H1 (cell line): ENCODE measurements at places on chromosomes 11 and 22. TPM values are rescaled to one million over a fixed set of nuclear protein-coding genes. Genes with fewer than 3 reads are reported as not detected.

The RASGRP2 gene
- total RNA-seq, result 37.9 and 40.6 TPM in 2 replicates

The RCOR2 gene
- total RNA-seq, result 78.0 and 80.1 TPM in 2 replicates

GRCh38 chr22:39117585-39118191, 20.6 kb downstream of the APOBEC3H start:
- H3K4me3 ChIP-seq, result no peak overlapping the region
- H3K27ac ChIP-seq, result no peak overlapping the region
- no peaks in the 10 kb centered on the region for H3K27me3 ChIP-seq
- H3K4me1 ChIP-seq, result peaks cover 5% of the 10 kb centered on the region; the same call in 1 of the 2 replicates
- no peaks in the 10 kb centered on the region for H3K36me3 ChIP-seq

DNA sequence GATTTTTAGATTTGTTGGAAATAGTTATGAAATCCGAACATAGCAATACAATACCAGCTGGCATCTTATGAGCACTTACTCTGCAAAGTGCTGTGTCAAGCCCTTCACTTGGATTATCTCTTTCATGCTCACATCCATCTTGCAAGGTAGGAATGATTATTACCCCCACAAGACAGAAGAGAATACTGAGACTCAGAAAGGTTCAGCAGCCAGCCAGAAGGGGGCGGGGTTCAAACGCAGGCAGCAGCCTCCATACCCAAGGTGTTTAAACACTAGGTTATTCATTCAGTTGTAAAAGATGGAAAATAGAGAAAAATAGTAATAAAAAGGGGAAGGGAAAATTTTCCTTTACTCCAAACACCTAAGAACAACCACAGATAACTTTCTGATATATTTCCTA, 158.5 kb downstream of the CCDC34 start:
- H3K4me1 ChIP-seq, result peaks cover 2% of the 10 kb centered on the region; the same call in 1 of the 2 replicates
- H3K27ac ChIP-seq, result no peak overlapping the region
- DNase-seq, result no peak
- H3K36me3 ChIP-seq, result no peaks in the 10 kb centered on the region

- peaks cover 13% of the 10 kb centered on the region for H3K27me3 ChIP-seq
- H3K36me3 ChIP-seq, result no peaks in the 10 kb centered on the region
- DNase-seq, result peak; percentile 80
- H3K4me3 ChIP-seq, result peak overlapping the region; percentile 60
Observed at GRCh38 chr11:46238078-46238966, 39.1 kb upstream of the CREB3L1 start.

DNA sequence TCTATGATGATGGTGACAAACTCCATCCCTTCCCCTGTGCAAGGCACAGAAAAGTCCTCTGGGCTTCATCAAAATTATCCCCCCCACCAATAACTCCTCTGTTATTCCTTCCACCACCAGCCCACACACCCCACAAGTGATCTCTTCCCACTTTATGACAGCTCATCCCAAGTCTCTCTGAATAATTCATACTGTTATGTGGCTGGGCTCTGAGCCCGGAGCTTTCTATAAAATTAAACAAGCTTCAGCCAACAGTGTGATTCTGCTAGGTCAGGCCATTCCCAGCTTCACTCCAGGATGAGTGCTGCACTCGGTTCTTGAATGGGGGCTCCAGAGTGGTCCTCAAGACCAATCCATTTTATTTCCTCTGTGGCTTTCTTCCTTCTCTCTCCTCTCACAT, 83.0 kb downstream of the INSC start:
- H3K36me3 ChIP-seq, result no peaks in the 10 kb centered on the region
- no peaks in the 10 kb centered on the region; the same call in 1 of the 2 replicates for H3K27me3 ChIP-seq
- DNase-seq, result peak; percentile 6
- H3K4me3 ChIP-seq, result no peak overlapping the region
- H3K27ac ChIP-seq, result no peak overlapping the region
- H3K4me1 ChIP-seq, result no peaks in the 10 kb centered on the region

GRCh38 chr22:28019360-28019759, 100.3 kb upstream of the PITPNB start:
- no peak overlapping the region for H3K27ac ChIP-seq
- H3K4me3 ChIP-seq, result no peak overlapping the region
- DNase-seq, result no peak
- H3K27me3 ChIP-seq, result no peaks in the 10 kb centered on the region
- H3K36me3 ChIP-seq, result no peaks in the 10 kb centered on the region

DNA sequence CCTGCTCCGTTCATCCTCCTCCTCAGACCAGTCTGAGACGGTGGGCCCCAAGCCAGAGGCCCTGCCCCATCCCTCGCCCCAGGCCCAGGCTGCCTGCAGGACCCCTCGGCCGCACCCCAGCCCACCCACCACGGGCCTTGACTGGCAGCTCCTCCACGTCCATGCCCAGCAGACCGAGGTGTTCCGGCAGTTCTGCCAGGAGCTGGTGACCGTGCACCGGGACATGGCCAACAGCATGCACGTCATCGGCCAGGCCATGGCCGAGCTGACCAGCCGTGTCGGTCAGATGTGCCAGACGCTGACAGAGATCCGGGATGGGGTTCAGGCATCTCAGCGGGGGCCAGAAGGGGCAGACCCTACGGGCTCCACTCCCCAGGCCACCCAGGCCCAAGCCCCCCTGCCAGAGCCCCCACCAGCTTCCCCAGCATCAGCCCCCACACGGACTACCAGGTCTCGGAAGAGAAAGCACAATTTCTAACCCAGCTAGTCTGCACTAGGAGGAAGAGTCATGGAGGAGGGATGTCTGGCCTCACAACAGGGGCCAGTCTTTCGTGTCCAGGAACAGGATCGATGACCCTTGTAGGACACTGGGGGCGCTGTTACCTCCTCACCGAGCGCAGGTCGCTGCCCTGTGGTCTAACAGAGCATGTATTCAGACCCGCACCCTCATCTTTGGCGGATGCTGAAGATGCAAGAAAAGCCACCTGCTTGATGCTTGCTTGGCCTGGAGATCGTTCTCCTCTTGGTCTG, 66.3 kb downstream of the PRDM11 start:
- no peak for DNase-seq
- no peak overlapping the region for H3K4me3 ChIP-seq

The RPUSD4 gene
- total RNA-seq, result 48.2 and 50.7 TPM in 2 replicates

GRCh38 chr22:39580006-39580441, 9.5 kb downstream of the CACNA1I start:
- no peaks in the 10 kb centered on the region for H3K27me3 ChIP-seq
- H3K27ac ChIP-seq, result no peak overlapping the region
- no peak overlapping the region for H3K4me3 ChIP-seq
- H3K4me1 ChIP-seq, result no peaks in the 10 kb centered on the region
- no peak for DNase-seq

DNA sequence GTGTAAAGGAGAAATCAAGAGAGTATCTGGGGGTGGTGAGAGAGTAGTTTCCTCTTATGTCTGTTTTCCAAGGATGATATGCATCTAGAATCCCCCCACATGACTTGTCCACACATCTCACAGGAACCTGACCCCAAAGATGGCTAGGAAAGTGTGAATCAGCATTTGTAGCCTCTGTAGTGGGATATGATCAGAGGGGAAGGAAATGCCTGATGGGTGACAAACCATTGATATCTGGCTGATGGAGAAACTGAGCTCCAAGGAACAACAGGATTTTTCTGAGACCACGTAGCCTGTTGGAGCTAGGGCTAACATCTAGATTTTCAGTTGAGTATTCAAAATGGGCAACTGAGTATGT, 369.4 kb downstream of the DDX10 start:
- no peaks in the 10 kb centered on the region for H3K36me3 ChIP-seq
- no peak for DNase-seq
- H3K4me1 ChIP-seq, result no peaks in the 10 kb centered on the region
- no peak overlapping the region for H3K27ac ChIP-seq
- no peaks in the 10 kb centered on the region for H3K27me3 ChIP-seq
- no peak overlapping the region for H3K4me3 ChIP-seq

- no peak overlapping the region for H3K27ac ChIP-seq
- no peak overlapping the region for H3K4me3 ChIP-seq
- no peak for DNase-seq
- no peaks in the 10 kb centered on the region for H3K36me3 ChIP-seq
Observed at GRCh38 chr11:61028135-61028729, 56.8 kb downstream of the CD6 start.

The SLC5A1 gene
- not detected in 2 replicates for total RNA-seq

DNA sequence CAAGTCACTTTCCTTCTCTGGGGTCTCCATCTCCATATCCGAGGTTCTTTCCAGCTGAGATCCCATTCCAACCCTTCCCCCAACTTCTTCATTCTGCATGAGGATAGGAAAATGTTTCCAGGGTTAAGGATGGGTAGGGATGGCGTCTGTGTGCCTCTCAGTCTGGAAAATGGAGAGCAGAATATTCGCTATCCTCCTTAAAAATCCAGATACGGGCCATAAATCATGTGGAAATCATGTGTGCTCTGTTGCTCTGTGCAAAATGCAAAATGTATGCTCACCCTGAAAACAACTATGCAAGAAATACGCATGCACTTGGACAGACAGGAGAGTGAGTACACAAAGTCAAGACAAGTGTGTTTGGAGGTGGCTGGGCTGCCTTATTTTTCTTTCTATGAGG, 3.2 kb downstream of the CREB3L1 start:
- no peak for DNase-seq
- no peaks in the 10 kb centered on the region for H3K27me3 ChIP-seq
- H3K27ac ChIP-seq, result no peak overlapping the region
- no peaks in the 10 kb centered on the region for H3K36me3 ChIP-seq

- no peaks in the 10 kb centered on the region for H3K4me1 ChIP-seq
- no peaks in the 10 kb centered on the region for H3K27me3 ChIP-seq
- DNase-seq, result no peak
- no peak overlapping the region for H3K27ac ChIP-seq
- H3K4me3 ChIP-seq, result no peak overlapping the region
- H3K36me3 ChIP-seq, result no peaks in the 10 kb centered on the region
Observed at GRCh38 chr22:28023774-28024173, 104.7 kb upstream of the PITPNB start.

DNA sequence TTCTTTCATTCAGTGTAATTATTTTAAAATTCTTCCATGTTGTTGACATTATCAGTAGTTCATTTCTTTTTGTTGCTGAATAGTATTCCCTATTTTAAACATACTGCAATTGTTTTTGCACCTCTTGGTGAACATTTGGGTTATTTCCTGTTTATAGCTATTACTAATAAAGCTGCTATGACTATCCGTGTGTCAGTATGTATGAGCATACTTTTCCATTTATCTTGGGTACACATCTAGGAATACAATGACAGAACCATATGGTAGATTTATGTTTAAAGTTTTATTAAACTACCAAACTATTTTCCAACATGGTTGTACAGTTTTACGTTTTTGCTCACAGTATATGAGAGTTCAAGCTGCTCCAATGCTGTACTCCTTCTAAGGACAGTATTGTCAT, 22.0 kb upstream of the FIBIN start:
- no peaks in the 10 kb centered on the region for H3K36me3 ChIP-seq
- no peaks in the 10 kb centered on the region for H3K27me3 ChIP-seq
- no peak overlapping the region for H3K27ac ChIP-seq
- no peak for DNase-seq
- no peak overlapping the region for H3K4me3 ChIP-seq
- H3K4me1 ChIP-seq, result no peaks in the 10 kb centered on the region

The SYCE3 gene
- not detected in 2 replicates for total RNA-seq
